Stimulated activated CD4-positive, alpha-beta T cell treated with anti-CD3 and anti-CD28 coated beads, Interleukin-1b, Interleukin-23, amount 100 ng/mL, for 1 hour (primary cell): ENCODE measurements at places on chromosomes 4 and X.

DNA sequence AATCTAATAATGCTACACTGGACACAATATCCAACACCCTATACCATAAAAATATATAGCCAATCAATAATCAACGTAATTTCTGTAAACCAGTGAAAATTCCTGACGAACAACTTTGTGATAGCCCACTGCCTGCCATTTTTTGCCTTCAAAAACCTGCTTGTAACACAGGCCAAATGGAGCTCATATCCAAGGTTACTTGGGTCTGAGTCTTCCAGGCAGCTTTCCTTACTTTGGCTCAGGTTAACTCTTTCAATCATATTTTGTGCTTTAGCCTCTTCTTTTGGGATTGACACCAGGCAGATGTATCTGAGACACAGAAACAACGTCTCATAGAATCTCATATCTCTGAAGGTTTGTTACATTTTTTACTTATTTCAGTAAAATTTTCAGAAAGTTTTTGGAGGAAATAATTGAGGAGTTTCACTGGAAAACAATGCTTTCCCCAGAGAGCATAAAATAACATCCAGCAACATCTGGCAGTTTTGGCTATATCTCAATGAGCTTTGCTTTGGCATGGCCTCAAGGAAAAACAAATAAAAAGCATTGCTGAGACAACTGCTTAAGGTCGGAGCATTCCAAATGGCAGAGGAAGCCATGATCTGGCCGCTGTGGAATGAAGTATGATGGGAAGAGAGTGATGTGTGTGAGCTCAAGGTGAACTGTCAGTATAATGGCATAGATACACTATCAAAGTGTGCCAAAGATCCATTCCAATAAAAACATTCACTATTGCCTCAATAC, 162.9 kb upstream of the SPIN4 start:
- DNase-seq: no peak

GRCh38 chr4:92776080-92776479, 472.3 kb downstream of the GRID2 start:
- DNase-seq: no peak

- DNase-seq: no peak
These were observed 91.2 kb downstream of the HUWE1 start for GRCh38 chrX:53595266-53595810.

DNA sequence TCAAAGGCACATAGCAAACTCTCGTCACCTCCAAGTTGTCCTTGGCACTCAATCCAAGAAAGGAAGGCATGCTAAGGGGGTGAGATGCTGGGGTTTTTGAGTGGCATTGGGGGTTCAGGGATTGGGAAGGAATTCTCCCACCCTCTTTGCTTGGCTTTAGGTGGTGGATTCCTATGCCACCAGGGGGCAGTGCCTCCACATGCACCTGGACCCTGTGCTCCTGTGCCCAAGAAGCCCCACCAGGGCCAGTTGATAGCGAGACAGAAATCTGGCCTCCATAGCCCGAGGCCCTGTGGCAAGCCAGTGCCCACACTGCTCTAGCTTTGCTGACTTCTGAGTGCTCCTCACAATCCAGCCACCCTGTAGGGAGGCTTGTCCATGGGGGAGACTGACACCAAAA, 2.0 kb upstream of the FATE1 start:
- no peak for DNase-seq

DNA sequence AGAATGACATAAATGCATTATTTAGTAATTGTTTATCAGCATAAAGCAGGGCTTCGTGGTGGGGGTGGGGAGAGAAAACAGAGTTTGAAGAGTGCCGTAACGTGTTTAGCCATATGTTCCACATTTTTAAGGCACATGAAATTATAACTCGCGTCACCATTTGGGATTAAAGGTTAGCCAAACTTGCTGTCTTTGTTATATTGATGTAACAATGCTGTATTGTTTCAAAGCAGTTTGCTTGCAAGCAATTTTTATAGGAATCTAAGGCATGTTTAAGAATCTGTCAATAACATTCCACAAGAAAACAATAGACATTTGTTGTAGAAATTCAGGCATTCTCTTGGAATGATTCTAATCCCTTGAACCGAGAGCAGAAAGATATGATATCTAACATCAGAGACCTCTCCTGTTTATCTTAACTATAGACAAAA, 78.3 kb downstream of the CLDN22 start:
- DNase-seq: no peak

DNA sequence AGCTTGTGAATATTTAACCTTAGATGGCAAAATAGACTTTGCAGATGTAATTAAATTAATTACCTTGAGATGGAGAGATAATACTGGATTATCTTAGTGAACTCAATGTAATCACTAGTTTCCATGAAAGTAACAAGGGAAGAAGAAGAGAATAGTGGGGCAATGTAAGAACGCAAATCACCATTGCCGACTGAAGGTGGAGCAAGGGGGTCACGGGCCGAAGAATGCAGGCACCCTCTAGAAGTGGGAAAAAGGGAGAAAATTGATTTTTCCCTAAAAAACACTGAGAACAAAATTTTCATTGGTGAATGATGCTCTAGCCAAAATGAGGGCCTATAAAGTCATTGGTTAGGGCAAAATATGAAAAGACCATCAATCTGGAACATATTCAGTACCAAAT, 375.6 kb upstream of the EPHA5 start:
- no peak for DNase-seq

GRCh38 chr4:104942990-104943743, 203.5 kb upstream of the TET2 start:
- DNase-seq: no peak

DNA sequence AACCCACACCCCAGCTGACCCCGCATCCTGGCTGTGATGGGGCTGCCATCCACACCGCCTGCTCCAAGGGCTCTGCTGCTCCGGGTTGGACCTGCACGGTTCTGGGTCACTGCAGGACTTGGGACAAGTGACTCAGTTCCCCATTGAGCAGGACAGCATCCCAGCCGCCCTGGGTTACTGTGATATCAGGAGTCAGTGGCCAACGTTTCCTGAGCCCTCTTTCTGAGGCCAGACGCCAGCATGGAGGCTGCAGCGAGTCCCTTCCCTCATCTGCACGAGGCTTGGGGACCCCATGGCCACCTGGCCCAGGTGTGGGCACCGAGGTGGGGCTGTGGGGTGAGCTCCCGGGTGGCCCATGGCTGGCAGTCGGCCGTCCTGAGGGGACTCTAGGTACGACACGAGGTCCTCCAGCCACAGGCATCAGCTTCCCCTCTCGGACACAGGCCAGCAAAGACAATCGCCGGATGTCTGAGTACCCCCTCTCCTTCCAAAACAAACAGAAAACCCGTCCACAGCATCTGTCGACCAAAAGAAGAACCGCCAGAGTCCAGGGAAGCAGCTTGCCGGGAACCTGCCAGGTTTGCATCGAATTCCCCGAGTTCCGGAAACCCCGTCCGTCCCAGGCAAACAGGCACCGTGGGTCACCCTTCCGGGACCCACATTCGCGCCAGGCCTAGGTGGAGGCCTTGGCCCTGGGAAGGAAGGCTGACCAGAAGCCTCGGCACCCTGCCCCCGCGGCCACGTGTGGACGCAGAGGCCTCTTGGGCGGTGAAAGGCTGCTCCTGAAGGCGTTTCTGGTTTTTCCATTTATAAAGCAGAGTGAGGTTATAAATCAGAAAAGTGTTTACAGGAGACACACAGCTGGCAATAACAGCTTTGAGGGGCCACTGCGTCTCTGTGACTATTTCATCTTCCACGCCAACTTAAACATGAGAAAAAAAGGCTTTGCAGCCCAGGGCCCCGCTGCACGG, 136.0 kb downstream of the FAM53A start:
- DNase-seq: no peak

DNA sequence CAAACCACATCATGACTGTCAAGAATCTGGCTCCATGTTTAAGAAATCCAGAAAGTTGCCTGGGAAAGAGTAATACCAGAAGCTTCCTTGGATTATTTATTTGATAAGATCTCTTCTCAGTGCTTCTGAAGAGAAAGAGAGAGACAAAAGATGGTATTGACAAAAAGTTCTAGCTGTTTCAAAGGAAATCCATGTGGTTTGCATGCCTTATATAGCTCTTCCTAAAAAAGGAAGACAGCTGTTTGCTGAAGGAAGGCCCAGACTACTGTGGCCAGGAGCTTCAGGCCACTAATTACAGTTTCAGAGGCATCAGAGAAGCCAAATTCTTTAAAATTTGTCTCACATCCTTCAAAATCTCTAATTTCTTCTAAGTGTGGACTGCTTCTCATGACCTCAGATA, 565.2 kb upstream of the SLIT2 start:
- DNase-seq: no peak
